ENCODE measurements at places on chromosomes 6 and 20.

DNA sequence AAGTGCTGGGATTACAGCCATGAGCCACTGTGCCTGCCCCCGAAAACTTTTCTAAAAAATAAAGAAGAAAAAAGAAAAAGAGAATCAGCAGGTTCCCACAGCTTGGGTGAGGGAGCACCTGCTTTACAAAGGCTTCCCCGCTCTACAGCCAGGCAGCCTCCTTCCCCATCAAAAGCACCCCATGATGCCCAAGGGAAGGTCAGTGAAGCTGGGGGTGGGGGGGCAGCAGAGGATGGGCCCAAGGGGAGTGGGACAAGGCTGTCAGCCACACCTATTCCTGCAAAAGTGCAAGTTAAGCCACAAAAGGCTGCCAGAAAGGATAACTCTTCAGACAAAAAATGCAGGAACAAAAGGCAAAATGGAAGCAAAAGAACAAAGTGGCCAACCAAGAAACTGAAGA, 72.5 kb downstream of the FAM50B start:
- DNase-seq = no peak

DNA sequence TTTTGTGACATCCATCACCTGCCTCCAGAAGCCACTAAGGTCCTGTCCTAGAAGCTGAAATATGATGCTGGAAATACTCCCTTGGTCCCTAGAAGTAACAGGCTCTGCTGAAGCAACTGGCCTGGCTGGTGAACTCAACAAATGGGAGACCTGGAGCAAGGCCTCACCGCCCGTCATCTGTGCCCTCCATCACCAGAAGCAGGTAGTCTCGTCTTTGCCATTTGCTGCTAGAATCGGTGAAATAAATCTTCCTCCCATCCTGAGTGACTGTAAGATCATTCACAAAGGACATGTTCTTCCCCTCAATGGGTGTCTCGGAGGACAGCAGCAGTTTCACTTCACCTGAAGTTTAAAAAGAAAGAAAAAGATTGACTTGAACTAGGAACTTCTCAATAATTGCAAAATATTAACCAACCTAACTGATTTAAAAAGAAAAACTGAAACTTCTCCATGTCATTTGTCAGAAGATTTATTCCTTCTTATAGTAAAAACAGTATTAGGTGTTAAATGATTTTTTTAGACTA, 21.0 kb downstream of the CST7 start:
- DNase-seq = no peak

- no peak for DNase-seq
Observed at GRCh38 chr6:22766979-22767378, 197.6 kb downstream of the HDGFL1 start.

GRCh38 chr20:60785785-60786184, 466.3 kb upstream of the CDH4 start:
- DNase-seq = no peak

DNA sequence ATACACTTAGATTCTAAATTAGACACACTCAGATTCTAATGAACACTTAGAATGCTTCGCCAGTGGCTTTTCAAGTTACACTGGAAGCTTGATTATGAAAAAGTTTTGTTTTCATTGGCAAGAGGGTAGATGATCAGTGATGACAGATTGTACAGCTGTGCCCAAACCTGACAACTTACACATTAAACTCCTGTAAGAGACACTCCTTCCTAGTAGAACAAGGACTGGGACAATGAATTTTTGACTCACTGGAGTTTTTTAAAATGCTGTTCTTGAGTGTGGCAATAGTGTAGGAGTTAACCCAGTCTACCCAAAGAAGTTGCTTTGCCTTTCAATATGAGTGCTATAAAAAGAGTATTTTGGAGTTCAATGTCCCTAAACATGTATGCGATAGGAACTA, 140.8 kb downstream of the SLC16A10 start:
- no peak for DNase-seq

- no peak for DNase-seq
Observed at GRCh38 chr6:129501740-129502660, 208.0 kb downstream of the ARHGAP18 start.

- DNase-seq = no peak
Observed at GRCh38 chr20:4141291-4142240, 126.2 kb upstream of the RNF24 start.

DNA sequence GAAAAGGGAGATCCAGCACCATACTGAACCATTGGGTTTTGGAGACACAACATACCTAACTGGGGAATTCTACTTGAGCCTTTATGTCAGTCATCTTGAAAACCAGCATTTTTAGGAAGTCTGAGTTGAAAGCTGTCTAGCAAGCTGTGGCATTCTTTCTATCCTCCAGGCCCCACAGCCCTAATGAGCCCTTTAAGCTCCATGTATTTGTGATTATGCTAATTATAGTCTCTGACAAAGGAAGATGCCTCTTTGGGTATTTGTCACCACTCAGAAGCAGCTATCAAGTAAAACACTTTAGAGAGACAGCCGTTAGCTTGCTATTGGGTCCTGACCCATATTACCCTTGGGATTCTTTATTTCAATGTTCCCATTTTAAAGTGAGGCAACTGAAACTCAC, 159.5 kb upstream of the MANEA start:
- DNase-seq = no peak

DNA sequence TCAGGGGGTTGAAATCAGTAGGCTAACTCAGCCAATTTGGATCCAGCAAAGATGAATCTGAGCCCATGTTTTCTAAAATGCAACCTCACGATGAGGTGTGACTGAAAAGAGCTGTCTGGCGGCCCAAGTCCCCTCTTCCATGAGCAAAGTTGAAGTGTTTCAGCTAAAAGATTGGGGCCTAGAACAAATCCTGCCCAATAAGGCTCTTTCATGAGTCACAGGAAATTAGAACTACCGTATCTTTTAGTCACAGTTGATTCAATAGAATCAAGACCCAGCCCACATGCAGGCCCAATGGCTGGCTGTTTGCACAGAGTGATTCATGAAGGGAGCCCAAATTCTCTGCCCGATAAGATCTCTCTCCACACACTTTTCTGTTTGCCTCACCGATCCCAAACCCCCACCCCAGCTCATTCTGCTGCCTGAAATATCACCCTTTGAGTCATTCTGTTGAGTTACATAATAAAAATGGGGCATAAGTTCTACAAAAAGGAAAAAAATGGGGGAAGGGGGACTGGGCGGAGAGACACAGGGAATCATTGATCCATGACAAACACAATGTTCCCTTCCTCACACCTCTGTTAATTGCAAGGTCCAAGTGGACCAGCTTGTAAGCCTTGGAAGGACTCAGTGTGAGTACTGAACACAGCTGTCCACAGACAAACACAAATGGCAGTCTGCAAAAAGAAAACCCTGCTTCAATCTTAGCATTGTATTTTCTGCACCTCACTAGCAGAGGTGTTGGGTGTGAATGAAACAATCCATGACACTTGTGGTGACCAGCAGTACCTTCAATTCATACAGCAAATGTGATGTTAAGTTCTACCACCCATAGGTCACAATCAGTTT, 13.8 kb downstream of the FOXQ1 start:
- no peak for DNase-seq

GRCh38 chr6:93300661-93301060, 118.7 kb downstream of the EPHA7 start:
- DNase-seq = no peak

GRCh38 chr6:108733051-108733450, 115.2 kb upstream of the ARMC2 start:
- no peak for DNase-seq

- DNase-seq = no peak
Observed at GRCh38 chr6:163285691-163286090, 128.8 kb upstream of the QKI start.

DNA sequence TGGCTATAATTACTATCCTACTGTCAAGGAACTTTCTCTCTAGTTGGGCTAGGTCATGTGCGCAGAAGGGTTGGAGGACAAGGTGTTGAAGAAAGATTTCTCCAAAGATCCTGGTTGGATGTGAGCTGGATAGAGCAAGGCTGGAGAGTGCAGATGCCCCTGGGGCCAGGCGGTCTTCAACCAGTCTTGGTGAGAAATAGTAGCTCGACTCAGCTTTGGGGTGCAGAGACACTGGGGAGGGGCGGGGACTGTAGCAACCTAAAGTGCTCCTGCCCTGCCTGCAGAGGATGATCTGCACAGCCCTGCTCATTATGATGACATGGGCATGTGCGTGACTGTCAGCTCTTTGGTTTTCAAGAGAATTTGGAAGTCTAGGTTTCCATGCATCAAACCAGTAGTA, 35.9 kb downstream of the PHACTR3 start:
- DNase-seq = no peak

DNA sequence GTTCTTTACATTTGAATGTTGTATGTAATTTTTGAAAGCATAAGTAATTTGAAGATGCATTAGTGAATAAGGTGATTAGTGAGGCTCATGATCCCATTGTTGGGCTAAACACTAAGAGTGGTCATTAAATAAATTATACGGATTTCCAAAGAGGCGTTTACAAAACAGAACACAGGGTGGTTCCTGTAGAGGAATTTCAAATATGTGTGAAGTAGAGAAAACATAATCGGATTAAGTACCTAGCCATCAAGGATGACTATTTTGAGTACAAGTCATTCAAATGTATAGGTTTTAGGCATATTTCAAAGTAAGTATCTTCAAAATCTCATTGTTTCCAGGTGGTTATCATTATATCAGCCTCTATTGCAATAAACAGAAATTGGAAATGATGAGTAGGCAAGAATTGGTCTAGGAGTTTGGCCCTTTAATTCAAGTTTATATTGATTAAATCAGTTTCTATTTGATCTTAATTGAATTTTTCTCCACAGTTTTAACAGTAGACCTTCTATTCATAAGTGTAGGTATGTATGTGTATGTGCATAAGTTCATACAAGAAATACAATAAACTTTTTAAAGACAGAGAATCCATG, 94.8 kb downstream of the MYLK4 start:
- no peak for DNase-seq

DNA sequence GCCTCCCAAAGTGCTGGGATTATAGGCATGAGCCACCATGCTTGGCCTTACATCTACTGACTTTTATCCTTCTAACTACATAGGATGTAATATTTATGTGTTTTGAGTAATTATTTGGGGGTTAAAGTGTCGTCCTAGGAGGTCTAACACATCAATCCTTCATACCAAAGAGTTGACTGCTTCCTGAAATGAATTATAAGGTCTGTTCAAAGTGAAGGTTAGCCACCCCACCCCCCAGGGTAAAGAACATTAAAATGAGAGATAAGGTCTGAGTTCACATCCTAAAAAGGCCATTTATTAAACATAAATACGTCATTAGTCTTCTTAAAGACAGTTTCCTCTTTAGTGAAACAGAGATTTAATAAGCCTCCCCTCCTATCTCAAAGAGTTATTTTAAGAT, 33.8 kb downstream of the TNFAIP3 start:
- DNase-seq = no peak

DNA sequence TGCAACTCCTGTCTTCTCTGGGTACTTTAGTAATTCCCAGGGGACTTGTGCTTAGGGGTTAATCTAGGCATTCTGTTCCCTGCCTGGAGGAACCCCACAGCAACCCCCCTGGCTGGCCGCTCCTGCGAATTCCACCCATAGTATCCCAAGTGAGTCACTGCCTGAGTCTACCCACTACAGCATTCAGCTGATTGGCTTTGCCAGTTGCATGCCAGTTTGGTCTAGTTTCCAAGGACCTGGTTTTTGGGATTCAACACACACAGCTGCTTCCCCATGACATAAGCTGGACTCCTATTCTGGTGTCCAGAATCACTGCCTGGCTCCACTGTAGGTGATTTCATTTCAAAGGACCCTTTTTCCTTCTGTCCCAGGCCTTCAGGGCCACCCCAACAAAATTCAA, 40.3 kb downstream of the PLCG1 start:
- no peak for DNase-seq

DNA sequence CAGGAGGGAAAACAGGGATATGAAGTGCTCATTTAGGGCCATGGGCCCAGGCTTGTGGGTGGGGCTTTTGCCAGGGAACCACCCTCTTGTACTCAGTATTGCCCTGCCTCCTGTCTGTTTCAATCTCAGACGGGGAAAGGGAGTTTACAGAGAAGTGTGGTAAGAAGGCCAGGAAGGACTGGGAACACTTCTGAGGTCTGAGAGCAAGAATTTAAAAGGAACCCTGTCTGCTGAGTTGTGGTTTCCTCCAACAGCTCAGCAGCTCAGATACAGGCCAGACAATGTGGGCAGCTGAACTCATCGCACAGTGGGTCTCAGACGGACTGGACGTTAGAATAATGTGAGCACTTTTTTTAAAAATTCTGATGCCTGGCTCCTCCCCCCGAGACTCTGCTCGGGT, 354.1 kb upstream of the ARID1B start:
- no peak for DNase-seq

DNA sequence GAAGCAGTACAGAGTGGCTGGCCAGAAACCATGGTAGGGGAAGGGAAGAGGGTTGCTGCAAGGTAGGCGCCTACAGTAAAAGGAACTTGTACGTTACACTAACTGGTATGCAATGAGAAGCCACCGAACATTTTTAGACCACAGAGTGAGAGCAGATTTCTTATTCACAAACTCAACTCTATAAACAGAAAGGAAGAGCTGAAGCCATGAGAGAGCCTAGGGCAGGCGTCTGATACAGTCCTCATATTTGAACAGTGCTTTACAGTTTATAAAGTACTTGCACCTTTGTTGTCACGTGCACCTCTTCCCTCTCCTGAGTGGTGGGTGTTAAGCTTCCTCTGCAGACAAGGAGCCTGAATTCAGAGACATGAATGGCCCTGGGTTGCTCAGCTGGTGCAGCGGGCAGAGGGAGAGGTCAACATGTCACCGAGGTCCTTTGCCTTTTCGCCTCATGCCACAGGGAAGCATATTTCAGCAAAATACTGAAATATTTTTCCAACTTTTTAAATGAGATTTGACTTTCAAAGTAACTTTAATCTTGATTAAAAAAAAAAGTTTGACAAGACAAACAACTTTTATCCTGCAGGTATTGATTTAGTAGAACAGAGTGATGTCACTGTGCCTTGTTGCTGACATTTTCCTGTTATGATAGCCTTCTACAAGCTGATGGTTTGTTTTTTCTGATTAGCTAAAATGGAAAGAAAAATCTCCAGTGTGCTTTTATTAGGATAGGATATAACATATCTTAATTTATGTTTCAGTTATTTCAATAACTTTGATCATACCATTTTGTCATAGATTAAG, 23.8 kb downstream of the UST start:
- DNase-seq = no peak

- DNase-seq = no peak
Observed at GRCh38 chr6:133817460-133818047, 71.4 kb upstream of the TCF21 start.

- no peak for DNase-seq
Observed at GRCh38 chr6:17967668-17968518, 19.5 kb downstream of the KIF13A start.

GRCh38 chr20:1920826-1921225, 25.6 kb downstream of the SIRPA start:
- no peak for DNase-seq

GRCh38 chr20:1377984-1378734, 14.7 kb downstream of the FKBP1A start:
- no peak for DNase-seq

DNA sequence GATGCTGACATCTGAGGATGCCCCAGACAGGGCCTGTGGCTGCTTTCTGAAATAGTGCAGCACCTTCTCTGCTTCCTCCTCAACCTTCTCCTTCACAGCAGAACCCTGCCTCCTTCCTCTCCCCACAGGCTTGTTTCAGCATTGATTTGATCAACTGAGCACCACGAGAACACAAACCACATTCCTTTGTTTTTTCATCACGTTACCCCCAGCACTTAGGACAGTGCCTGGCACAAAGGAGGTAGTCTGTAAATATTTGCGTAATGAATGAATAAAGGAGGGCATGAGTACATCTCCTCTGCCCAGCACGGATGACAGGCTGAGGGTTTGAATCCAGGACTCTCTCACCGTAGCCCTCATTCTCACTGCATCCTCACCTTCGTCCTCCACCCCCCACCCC, 21.3 kb upstream of the WFDC2 start:
- DNase-seq = no peak

Measured in stimulated activated CD8-positive, alpha-beta memory T cell treated with anti-CD3 and anti-CD28 coated beads, Interleukin-7, amount 100 ng/mL, for 48 hours (primary cell).